Stimulated activated memory B cell treated with anti-CD40 and anti-IgM and Interleukin-4, amounts not matched to agents 10 μg/mL and 1 μg/mL and 100 μg/mL, for 72 hours (primary cell): ENCODE measurements at places on chromosomes 4 and X.

GRCh38 chr4:56906489-56907393, 959 bp upstream of the REST start:
- no peak for ATAC-seq

DNA sequence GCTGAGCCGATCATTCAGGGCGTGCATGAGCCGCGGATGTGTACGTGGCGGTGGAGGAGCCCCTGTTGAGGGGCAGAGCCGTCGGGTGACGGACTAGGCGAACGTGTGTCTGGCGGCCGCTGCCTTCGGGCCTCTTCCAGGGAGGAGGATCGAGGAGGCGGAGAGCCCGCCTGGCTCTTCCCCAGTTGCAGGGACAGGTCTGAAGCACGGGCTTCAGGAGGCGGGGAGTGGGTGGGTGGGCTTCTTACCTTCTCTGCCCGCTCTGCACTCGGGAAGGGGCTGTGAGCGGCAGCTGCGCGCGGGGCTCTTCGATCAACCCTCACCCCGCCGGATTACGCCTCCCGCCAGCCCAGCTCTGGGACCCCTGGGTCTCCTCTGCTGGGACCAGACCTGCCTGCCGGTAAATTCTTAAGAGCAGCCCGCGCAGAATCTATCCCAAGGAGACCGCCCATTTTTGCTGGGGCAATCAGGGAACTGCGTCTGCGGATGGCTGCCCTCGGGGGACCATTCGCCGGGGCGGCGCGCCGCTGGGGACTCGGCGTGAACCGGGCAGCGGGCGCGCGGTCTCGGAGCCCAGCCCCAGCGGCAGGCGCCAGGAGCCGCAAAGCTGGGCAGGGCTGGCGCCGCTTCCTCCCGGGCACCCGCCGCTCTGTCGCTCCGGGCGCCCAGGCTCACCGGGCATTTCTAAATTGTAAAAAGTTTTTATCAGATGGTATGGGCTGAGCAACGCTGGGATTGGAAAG, 4.9 kb downstream of the PLAC8 start:
- peak; percentile 78 for ATAC-seq

- ATAC-seq, result no peak
Measured at GRCh38 chr4:87620491-87620890, 12.2 kb downstream of the DSPP start.

- no peak for ATAC-seq
Measured at GRCh38 chr4:117692538-117692937, 341.7 kb upstream of the NDST3 start.

DNA sequence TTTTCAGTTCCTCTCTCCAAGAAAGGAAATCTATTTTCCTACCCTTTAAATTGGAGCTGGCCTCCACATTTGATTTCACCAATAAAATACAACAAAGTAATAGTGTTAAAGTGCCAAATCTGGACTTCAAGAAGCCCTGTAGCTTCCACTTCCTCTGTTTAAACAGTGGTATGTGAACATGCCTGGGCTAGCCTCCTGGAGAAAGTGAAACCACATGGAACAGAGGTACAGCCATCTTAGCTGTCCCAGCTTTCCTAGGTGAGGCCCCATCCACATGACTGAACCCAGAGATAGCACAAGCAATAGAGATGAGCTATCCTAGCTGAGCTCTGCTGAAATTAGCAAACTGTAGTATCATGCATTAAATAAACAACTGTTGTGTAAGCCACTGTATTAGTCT, 131.8 kb upstream of the VCX start:
- no peak for ATAC-seq

DNA sequence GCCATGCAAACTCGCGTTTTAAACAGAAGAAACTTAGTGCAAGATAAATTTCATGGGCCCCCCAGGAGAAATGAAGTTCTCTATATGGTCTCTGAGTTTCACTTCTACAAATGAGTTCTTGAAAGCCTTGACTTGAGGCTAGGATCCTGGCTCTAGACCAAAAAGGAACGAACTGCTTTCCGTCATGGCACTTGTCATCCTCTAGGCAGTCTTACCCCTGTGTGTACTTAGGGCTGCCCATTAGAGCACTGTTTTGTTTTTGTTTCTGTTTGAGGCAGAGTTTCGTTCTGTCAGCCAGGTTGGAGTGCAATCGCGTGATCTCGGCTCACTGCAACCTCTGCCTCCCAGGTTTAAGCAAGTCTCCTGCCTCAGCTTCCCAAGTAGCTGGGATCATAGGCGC, 29.0 kb downstream of the RNF4 start:
- peak; percentile 99 for ATAC-seq

DNA sequence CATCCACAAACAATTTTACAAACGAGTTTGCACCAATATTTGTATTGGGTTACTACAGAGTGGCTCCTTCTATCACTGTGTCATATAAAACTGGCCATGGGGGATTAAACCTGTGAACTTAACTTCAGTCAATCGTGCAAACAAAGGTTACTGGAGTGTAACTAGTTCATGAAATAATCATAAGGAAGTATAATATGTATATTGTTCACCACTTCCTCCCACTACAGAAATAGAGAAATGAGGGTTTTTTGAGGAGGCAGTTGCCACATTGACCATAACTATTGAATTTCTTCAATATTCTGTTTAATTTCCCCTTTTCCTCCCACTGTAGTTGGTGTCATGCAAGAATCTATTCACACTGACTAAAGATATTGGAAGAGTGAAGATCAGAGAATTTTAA, at the start of gene GPR82:
Gene GPR82 (plus strand): TSS at position 356 of the 400 bp plus-strand sequence. CDS start 2,846 bp downstream, outside the sequence.
- peak; percentile 61 for ATAC-seq

DNA sequence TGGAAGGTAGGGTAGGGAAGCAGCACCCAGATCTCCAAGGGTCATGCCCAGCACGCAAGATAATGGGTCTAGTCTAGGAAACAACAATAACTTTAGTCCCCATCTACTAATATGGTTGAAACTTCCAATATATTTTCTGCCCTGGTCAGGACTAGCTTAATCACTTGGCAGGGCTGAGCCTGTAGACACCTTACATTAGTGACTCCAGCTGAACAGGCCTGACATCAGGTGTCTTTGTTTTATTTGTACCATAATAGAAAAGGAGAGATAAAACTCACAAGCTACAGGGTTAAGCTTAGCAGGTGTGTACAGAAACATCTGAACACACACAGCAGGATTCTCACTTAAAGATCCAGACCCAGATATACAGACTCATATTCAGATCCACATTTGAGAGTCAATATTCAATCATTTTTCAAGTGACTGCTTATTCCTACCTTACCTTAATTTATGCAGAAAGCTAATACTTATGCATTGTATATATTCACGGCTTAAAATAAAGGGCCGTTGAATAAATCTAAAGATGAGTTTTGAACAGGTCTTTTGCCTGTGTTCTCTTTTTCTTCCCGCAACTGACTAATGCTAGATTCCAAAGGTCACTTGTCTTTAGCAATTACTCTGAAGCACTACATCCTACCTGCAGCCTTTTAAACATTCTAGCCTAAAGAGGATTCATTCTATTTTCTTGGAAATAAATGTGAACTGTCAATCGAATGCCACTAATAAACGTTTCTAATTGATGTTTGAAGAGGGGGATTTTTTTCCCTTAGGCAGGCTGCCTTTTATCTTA, 745.3 kb downstream of the RPA4 start:
- ATAC-seq, result no peak

- ATAC-seq, result peak; percentile 42
Measured at GRCh38 chr4:165537028-165537648, 158.3 kb downstream of the CPE start.

- no peak for ATAC-seq
Measured at GRCh38 chrX:104347860-104348259, 93.1 kb upstream of the ESX1 start.

- ATAC-seq, result no peak
Measured at GRCh38 chr4:73258436-73258685, 237 bp downstream of the ANKRD17 start.
